ENCODE measurements at places on chromosomes 1 and 21.

GRCh38 chr1:32100359-32100758, 7.5 kb upstream of the KPNA6 start:
- H3K27me3 ChIP-seq, result no peaks in the 10 kb centered on the region
- no peak overlapping the region for H3K27ac ChIP-seq
- peaks cover 3% of the 10 kb centered on the region for H3K4me1 ChIP-seq
- no peak overlapping the region for H3K4me3 ChIP-seq

DNA sequence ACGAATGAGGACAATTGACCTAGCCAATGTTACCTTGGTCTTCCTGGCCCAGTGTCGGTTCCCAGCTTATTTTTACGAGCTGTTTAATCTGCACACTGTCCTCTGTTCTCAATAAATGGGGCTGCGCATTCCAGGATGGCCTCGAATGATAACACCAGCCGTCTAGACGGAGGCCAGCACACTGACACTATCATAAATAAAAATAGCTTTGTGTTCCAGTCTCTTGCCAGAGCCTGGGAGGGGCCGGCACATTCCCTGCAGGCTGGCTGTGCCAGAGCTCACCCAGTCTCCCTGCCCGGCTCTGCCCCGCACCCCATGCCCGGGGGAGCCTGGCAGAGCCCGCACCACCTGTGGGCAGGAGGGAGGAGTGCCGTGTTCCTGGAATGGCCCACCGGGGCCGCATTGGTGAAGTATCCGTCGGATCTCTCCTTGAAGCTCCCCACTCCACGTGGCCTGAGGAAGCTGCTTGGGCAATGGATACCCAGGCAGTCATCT, 92.1 kb downstream of the SPSB1 start:
- H3K4me3 ChIP-seq, result no peak overlapping the region
- DNase-seq, result no peak
- H3K27me3 ChIP-seq, result peaks cover 31% of the 10 kb centered on the region
- H3K4me1 ChIP-seq, result no peaks in the 10 kb centered on the region
- no peak overlapping the region for H3K27ac ChIP-seq
- H3K36me3 ChIP-seq, result no peaks in the 10 kb centered on the region

DNA sequence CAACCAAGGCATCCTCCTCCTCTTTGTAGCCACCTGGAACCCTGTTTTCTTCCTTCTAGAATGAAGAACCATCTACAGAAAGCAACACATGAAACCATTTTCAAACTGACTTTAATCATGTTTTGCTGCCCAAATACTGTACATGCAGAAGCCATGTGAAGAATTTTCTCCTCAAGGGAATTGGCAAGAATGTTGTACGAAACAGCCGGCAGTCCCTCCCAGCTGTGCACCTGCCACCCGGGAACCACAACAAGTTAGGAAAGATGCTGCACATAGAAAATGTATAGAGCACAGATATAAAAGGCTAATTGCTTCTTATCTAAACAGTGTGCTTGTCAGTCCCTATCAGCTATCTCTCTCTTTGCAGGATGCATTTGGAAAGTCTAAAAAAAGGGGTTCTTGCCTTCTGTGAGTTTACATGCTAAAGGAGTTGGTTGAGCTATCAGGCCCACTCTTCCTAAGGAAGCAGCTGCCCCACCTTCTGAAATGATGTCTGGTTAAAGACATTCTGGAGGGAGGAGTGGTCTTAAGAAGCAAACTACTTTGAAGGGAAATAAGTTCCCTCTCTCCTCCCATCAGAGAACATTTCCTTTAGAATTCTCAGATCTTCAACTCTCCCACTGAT, 44.8 kb downstream of the RIMS3 start:
- no peak for DNase-seq
- H3K4me1 ChIP-seq, result no peaks in the 10 kb centered on the region
- no peak overlapping the region for H3K27ac ChIP-seq
- H3K27me3 ChIP-seq, result no peaks in the 10 kb centered on the region
- no peaks in the 10 kb centered on the region for H3K36me3 ChIP-seq

- no peak overlapping the region for H3K4me3 ChIP-seq
- H3K27ac ChIP-seq, result no peak overlapping the region
- no peaks in the 10 kb centered on the region for H3K36me3 ChIP-seq
- H3K27me3 ChIP-seq, result peaks cover 7% of the 10 kb centered on the region
These were observed 75.7 kb upstream of the WLS start for GRCh38 chr1:68308034-68308433.
